ENCODE measurements at places on chromosomes 16 and 17.

GRCh38 chr17:50111673-50112655 lies 16.8 kb downstream of the PDK2 start:
- DNase-seq: no peak

DNA sequence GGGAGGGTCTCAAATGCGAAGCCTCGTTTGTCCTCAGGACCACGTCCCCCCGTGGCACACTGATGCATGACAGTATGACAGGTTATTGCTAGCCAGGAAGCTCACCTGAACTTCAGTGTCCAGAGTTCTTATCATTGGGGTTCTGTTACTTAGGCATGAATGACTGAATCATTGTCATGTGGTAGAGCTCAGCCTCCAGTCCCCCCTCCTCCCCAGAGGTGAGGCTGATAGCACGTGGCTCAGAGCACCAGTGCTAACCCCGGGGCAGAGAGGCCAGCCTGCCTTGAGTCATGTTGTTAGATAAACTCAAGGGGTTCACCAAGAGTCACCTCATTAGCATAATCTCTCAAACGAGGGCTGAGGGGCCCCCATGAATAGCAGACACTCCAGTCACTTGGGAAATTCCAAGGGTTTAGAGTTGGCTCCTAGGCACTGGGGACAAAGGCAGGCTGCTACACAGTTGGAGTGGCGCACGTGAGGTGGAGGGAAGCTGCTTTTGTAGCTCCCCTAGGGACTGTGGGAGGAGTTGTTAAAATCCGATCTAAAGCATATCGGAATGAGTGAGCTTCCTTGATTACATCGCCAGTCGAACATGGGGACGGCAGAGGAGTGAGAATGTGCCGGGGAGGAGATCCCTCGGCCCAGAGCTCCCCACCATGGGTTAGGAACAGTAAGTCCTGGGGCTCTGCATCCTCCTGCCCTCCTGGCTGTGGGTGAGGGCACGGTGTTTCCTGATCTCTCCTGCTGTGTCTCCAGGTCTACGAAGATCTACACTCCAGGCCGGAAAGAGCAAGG lies 18.2 kb downstream of the DHX38 start:
- DNase-seq: no peak

DNA sequence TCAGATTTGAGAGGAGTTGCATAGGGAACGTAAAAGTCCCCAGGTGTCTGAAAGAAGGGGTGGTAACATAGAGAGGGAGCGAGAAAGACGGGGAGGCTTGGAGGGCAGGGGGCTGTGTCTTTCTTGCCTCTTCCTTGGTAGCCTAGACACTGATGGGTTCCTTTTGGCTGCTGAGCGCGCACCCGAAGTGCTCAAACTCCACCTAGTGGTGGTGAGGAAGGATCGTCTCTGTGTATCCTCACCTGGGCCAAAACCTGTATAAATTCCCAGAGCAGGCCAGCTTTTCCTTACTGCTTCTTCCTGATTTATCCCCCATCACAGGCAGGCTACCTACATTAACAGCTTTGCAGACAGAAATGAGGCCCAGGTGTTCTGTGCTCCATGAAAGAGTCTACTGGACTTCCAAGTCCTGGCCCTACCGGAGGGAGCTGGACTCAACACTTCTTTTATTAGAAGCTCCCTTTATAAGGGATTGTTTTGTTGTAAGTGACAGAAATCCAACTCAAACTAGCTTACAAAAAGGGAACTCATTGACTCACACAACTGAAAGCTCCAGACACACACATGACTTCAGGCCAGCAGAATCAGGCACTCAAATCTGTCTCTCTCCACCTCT lies 5.5 kb upstream of the SLC25A35 start:
- peak; percentile 48 for DNase-seq

- DNase-seq: no peak
Observed at GRCh38 chr17:13592427-13592826, 9.3 kb downstream of the HS3ST3A1 start.

- no peak for DNase-seq
Observed at GRCh38 chr16:81808933-81809480, 29.9 kb downstream of the PLCG2 start.

- peak; percentile 53 for DNase-seq
Observed at GRCh38 chr17:36533935-36534839, 481 bp downstream of the MYO19 start.

DNA sequence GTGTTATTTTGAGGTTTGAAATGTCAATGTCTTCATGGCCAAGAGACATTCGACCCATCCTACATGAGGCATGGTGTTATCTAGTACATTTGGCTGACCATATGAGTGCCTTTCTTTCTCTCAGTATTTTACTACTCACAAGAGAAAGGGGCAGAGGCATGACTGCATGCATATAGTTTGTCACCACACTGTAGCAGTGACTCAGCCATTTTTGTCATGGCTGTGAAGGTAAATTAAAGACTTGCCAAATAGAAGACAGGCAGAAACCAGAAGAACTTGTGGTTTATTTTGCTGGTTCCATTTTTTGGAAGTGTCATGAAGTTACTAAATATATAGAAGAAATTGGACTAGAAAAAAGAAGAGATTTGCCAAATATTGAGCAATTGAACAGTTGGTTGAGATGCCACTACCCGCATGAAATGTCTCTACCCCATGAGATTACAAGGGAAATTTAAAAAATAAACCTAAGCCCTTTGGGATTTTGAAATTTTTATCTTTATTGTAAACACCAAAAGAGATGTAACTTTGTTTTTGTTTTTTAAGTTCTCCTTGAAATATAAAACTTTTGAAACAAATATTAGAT lies 170.3 kb downstream of the CHD9 start:
- DNase-seq: no peak

DNA sequence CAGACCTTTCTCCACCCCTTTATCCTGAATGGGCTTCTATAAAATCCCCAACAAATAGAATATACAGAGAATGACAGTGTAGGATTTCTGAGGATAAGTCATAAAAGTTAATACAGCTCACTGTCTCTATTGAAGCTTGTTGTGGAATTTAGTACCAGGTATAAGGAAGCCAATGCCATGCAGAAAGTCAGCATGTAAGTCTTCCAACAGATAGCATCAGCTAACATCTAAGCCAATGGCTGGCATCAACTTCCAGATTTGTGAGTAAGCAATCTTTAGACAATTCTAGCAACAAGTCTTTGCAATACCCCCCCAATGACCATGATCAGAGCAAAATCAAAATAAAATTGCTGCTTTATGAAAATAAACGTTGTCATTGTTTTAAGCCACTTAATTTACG lies 22.5 kb upstream of the LRRC37A3 start:
- DNase-seq: no peak
